Right renal cortex interstitium (tissue), 3 donors: ENCODE measurements at places on chromosomes 1 and 21.

DNA sequence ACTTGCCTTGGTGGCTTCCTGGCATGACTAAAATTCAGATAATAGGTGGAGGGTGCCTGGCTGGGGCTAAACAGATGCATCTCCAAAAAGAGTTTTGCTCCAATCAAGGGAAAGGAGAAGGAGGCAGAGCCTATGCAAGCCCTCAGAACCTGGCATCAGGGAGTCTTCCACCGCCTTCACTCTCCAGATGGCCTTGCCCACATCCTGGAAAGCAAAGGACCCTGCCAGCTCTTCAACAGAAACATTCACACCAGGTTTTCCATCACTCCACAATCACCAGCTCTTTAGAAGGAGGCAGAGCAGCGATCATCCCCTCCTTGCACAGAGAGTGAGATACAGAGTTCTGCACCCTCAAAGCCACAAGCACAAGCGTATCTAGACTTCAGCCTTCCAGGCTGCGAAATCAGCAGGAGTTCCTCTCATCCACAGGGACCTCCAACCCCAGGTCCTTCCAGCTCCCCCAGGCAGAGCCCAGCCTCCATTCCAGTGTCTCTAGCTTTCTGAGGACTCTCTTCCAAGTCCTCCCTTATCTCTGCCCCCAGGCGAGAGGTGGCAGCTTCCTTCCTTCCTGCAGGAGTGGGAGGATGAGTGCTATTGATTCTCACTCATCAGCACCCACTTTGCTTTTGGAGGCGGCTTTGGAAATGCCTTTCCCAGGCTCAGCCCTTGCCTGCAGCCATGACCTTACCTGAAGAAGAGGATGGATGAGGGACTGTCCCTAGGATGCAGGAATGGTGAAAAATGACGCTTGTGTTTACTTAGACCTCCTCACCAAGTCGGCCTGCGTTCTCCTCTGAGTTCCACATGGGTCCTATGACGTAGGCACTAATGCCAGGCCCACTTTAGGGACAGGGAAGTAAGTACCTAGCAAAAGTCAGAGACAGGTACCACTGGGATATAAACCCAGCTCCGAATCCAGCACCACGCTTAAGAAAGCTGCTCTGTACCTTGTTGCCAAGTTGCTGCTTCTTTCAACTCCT, 75.4 kb downstream of the RIPK4 start:
- no peak for DNase-seq

GRCh38 chr1:42179900-42180329, 15.4 kb upstream of the GUCA2A start:
- no peak for DNase-seq

DNA sequence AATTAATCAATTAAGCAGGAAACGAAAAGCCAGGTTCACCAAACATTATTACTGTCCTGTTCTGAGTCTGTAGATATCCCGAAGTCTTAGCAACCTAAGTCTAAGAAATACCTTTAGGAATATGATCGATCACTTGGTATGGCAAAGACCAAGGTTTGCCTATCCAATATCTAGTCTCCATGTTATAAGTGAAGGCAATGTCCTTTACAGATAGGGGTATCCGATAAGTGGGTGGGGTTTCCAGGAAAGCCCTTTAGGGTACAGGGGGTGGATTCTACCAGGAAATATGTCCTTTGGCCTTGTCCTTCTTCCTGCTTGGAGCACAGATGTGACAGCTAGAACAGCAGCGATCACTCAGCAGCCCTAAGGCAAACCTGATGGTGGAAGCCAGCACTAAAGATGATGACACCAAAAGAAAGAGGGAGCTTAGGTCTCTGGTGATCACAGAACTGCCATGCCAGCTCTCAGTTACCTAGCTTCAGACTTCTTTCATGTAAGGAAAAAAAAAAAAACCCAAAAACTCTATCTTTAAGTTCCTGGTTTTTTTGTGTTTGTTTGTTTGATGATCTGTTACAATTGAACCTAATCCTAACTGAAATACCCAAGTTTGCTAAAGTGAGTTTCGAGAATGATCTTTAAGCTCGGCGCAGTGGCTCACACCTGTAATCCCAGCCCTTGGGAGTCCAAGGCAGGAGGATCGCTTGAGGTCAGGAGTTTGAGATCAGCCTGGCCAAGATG, 40.8 kb downstream of the DSTYK start:
- no peak for DNase-seq

- no peak for DNase-seq
Observed at GRCh38 chr21:28444557-28444956, 548.1 kb downstream of the LTN1 start.

DNA sequence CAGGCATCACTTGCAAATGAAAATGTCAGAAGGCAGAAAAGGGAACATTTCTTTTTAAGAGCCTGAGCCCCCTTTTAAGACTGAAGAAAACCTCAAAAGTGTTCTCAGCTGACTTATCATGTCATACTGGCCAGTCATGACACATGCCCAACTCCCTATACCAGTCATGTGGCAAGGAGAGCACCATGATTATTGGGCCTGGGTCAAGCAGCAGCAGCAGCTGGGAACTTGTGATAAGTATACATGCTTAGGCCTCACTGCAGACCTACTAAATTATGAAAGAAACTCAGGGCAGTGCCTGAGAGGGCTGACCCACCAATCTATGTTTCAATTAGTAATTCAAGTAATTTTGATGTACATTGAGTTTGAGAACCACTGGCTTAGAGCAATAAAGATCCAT, 8.6 kb downstream of the RO60 start:
- no peak for DNase-seq

- DNase-seq: no peak
Observed at GRCh38 chr1:225004396-225004795, 74.9 kb downstream of the DNAH14 start.

GRCh38 chr1:28436211-28436769, 66.8 kb downstream of the PHACTR4 start:
- no peak for DNase-seq

DNA sequence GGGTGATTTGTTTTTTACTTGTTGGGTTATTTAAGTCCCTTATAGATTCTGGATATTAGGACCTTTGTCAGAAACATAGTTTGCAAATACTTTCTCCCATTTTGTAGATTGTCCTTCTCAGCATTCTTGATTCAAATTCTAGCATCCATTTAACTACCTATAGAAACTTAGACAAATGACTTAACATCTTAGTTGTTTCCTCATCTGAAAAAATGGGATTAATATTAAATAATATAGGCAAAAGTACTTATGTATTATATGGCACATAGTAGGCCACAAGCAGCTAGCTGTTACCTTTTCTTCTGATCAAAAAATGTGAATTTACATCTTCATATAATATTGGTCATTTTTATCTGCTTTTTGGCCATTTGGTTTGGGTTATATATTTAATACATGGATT, 307.5 kb downstream of the ZP4 start:
- DNase-seq: no peak

DNA sequence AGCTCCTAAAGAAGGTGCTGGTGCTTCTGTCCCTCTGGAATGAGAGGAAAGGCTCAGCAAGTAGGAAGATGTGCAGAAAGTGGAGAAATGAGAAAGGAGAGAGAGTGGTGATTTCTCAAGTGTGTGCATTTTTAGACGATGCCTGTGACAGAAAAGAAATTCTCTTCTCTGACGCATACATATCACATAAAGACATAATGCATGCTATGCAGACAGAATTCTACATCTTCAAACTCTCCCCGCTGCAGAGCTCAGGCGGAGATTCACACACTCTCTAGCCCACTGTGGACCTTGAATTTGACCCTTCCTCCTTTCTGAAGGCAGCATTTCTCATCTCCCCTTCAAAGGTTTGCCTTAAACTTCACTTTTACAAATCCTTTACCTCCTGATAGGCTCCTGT, 52.0 kb upstream of the CAMK1G start:
- no peak for DNase-seq

DNA sequence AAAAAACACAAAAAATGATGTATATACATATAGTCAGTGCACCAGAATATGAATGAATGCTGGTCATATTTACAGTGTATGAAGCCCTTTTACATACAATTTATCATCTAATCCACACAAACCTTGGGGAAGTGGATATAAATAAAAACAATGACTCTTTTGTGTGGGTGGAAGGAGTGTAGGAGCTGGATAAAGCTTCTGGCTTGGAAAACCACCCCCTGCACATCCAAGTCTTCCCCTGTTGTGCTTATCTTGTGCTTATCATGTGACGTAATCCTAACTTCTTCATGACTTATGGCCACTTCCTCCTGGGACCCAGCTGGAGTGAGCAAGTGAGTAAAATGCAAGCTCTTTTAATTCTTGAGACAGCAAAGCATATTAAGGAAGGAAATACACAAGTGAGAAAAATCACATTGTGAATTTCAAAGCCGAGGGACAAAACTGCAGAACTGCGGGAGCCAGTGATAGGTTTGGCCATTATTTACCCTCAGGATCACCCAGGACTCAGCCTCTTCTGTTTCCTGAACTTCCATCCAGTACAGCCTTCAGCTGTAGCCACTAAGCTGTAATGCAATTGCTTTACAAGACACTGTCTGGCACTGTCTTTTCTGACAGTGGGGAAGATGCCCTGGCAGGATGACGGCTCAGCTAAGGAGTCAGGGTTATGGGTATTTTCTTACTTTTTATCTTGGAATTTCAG, 104.0 kb upstream of the PPM1J start:
- DNase-seq: no peak

DNA sequence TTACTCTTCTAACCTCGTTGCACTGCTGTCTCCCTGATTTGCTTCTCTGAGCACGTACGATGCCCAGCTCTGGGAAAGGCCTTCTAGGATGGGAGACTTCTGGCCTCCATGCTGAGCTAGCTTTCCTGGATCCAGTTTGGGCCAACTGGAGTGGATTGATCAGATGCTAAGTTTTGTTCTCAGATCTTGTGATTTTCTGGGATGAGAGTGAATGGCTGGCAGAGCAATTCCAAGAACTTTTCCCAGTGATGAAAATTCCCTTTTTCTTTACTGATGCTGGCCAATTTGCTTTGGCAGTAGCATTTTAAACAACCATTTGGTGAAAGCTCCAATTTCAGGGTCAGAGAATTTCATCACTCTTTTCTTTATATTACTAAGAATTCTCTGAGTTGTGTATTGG, 34.9 kb upstream of the NFASC start:
- no peak for DNase-seq

GRCh38 chr1:182600036-182600713, 4.0 kb downstream of the RGS16 start:
- no peak for DNase-seq

- no peak for DNase-seq
Observed at GRCh38 chr1:237861944-237862343, 28.8 kb downstream of the ZP4 start.

DNA sequence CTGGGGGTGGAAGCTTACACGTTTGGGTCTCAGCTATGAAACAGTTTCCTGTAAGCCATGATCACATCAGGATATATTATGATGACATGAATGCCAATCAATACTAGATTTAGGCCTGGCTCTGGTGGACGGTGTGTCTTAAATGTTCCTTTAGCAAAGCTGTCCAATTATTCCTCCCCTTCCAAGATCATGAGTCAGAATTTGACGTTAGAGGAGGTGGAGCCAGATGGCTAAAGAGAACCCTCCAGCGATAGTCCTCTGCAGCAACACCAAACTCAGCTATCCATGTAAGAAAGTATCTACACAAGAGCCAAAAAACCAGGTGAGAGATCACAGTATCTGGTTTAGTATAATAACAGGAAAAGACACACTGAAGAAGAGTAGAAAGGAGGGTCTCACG, 47.8 kb downstream of the PACC1 start:
- no peak for DNase-seq

DNA sequence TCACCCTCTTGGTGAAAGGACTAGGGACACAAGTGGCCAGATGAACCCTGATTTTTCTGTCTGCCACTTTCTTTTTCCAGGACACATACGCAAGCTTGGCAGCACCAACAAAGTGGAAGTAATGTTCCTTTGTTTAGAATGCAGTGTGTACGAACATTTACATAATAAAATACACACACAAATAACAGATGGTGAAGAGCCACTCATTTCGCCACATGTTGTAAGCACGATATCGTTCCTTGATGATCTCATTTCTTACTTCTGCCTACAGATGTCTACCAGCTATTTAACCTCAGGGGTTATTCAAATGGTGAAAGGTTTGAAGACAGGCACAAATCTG, 670.2 kb upstream of the CXADR start:
- DNase-seq: no peak

- no peak for DNase-seq
Observed at GRCh38 chr21:28066076-28066475, 926.6 kb downstream of the LTN1 start.

DNA sequence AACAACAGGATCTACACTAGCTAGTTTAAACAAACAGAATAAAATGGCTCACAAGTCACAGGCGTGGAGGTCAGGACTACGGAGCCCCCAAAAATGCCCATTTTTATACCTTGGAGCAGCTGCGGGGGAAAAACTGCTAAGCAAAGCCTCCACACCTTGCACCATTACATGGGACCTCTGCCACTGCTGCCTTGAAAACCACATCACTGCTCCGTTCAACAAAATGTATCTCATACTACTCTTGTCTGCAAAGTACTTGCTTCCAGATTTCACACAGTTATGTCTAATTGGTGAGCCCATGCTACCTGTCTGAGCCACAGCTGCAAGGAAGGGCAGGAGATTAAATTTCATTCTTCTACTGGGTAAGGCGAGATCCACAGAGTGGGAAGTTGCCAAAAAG, 24.4 kb downstream of the MRPL39 start:
- DNase-seq: no peak

GRCh38 chr1:235928197-235928596, 61.5 kb upstream of the LYST start:
- DNase-seq: no peak

- no peak for DNase-seq
Observed at GRCh38 chr1:24986372-24986965, 56.4 kb upstream of the RUNX3 start.

DNA sequence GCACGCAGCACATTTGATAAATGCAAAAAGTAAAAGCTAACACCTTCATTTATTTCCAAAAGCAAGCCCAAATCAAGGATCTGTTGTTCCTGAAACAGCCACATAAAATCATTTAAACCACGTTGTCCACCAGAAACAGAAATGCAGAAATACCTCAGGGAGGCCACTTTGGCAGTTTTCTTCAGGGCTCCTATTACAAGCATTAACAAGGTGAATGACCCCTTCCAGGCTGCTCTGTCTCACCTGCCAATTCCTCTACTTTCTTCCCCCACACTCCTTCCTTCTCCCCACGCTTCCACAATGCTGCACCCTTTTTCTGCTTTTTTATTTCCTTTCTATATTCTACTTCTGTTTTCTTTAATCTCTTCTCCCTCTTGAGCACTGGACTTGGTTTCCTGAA, 55.0 kb upstream of the PTGFRN start:
- DNase-seq: no peak

DNA sequence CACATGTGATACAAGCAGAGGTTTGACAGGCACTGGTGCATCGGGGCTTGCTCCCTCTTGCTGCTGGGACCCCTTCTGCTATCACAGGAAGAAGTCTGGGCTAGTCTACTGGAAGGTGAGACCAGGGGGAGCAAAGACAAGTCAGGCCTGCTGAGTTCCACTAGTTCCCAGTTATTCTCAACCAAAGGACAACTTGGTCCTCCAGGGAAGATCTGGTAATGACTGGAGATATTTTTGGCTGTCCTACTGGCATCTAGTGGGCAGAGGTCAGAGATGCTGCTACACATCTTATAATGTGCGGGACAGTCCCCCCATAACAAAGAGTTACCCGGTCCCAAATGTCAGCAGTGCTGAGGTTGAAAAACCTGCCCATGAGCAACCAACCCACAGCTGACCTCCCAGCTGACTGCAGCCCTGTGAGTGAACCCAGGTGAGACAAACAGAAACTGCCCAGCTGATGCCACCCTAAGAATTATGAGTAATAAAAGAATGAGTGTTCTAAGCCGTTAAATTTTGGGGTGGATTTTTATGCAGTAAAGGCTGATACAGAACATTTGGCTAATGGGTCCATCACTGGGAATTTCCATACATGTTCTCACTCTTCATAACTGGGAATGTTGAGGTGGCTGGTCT, 71.6 kb downstream of the NENF start:
- DNase-seq: no peak

GRCh38 chr1:200710166-200710565, 28.5 kb upstream of the CAMSAP2 start:
- DNase-seq: no peak
